ENCODE measurements at places on chromosomes 3 and 15.
A peak's percentile ranks its signal among the peaks of the same experiment; 100 is the strongest.

GRCh38 chr3:102193255-102193654 is 241.6 kb upstream of the ZPLD1 start:
- DNase-seq, result no peak

GRCh38 chr3:54916732-54917131 is 11.1 kb downstream of the LRTM1 start:
- DNase-seq, result no peak

- DNase-seq, result no peak
Observed at GRCh38 chr15:42331235-42331634, 28.1 kb upstream of the CAPN3 start.

- DNase-seq, result no peak
Observed at GRCh38 chr3:196186651-196187573, 24.3 kb downstream of the ZDHHC19 start.

GRCh38 chr15:65870889-65871533 is 1.7 kb downstream of the RAB11A start:
- DNase-seq, result no peak

DNA sequence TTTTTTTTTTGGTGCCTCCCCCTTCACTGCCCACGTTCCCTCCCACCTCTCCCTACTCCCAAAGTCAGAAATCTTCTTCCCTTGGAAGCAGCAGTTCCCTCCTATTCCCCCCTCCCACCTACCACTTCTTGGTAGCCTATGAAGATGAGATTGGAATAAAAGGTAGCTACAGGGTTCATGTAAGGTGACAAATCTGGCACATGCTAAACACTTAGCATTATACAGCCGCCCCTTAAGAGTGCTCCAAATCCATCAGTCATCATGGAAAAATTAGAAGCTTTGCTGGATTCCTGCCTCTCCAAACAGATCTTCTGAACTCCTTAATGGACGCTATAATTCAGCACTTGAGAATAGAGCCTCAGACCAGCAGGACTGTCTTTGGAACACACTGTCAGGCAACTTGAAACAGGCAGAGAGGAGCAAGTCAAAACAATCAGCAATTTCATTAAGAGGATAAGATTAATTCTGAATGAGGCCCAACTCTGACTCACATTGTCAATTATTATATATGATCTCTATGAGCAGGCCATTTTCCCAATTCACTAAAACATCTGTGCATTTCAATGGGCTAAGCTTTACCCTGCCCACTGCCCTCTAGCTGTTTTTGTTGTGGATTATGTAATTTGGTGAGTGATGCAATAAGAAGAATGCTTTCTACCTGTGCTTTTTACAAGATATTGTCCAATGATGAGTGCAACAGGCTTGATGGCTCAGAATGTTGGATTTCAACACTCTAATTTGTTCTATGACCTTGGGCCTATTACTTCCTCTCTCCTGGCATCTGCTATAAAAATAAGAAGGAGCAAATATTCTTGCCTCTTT is 34.6 kb upstream of the SPRED1 start:
- no peak for DNase-seq

DNA sequence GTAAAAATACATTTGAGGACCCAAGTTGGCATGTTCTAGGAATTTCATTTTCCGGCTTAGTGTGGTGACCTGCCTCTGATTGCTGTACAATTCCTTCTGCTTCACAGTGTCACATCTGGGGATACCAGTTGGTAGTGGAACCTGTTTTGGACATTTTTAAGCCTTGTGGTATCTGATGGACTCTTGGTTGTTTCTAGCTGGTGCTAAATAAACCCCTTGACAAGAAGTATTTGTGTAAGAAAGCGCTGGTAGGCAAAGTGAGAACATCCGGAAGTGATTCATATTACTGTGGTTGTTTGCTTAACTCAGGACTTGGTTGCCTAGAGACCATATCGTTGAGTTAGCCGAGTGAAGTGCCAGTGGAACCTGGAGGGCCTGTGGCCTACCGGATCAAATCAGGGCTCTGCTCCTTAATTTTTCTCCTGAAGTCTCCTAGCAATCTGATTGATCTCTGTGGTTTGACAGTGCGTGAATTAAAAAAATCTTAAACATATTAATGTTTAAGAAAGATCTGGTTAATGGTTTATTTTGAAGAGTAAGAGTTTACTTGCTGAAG is 12.8 kb downstream of the IQGAP1 start:
- peak; percentile 63 for DNase-seq

DNA sequence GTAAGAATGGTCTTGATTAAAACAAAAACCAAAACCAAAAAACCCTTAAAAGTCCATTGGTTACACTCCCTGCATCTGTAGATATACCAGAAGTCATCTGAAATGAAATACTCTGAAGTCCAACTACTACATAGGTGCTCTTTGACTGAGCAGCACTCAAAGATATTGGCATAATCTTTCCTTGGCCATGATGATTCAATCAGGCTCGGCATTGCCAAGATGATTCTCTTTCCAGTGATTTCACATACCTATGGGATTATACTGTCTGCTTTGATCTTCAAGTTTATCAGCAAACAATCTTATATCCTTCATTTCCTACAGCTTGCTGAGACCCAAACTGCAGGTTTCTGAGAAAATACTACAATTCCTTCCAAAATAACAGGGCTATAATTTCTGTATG is 35.9 kb upstream of the DIPK2A start:
- no peak for DNase-seq

- no peak for DNase-seq
Observed at GRCh38 chr3:57152151-57153143, 12.7 kb downstream of the IL17RD start.

GRCh38 chr15:77674327-77674726 is 41.6 kb upstream of the LINGO1 start:
- DNase-seq, result no peak

GRCh38 chr3:128348805-128349531 is 117.7 kb downstream of the DNAJB8 start:
- no peak for DNase-seq

DNA sequence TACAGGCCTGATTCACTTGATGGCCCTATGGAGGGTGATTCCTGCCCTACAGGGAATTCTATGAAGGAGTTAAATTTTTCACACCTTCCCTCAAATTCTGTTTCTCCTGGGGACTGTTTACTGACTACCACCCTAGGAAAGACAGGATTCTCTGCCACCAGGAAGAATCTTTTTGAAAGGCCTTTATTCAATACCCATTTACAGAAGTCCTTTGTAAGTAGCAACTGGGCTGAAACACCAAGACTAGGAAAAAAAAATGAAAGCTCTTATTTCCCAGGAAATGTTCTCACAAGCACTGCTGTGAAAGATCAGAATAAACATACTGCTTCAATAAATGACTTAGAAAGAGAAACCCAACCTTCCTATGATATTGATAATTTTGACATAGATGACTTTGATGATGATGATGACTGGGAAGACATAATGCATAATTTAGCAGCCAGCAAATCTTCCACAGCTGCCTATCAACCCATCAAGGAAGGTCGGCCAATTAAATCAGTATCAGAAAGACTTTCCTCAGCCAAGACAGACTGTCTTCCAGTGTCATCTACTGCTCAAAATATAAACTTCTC is 43.6 kb downstream of the BLM start:
- DNase-seq, result no peak

DNA sequence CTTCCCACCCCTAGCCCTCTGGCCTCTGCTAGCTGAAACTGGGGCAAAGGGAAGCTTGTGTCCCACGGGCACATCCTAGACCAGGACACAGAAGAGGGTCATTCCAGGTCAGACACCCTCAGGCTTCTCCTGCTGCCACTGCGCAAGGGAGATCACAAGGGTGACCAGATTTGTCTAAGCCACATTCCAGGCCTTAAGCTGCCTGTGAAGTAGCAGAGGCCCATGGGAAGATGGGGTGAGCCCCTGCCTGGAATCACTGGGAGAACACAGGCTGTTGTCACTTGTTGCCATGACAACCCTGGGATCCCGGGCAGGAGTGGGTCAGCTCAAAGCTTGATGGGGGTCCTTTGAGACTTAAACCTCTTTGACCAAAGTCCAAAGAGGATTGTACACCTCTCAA is 10.8 kb downstream of the STRA6 start:
- no peak for DNase-seq

DNA sequence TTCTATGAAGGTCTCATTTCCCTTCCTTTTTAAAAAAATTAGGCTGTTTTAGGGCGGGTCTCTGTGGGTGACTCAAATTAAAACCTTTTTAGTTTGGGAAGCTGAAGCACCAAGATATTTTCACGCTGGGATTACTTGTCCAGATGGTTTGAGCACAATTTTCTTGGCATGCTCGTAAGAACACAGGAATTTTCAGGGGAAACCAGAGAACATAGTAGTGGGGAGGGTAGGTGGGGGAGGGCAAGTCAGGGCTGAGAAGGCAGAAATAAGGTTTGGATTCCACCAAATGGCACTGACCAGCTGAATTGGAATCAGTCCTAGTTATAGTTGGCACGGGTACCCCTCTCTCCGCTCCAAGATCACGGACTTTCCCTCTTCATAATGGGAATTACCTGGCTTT is 97.3 kb upstream of the LRIG1 start:
- DNase-seq, result no peak

DNA sequence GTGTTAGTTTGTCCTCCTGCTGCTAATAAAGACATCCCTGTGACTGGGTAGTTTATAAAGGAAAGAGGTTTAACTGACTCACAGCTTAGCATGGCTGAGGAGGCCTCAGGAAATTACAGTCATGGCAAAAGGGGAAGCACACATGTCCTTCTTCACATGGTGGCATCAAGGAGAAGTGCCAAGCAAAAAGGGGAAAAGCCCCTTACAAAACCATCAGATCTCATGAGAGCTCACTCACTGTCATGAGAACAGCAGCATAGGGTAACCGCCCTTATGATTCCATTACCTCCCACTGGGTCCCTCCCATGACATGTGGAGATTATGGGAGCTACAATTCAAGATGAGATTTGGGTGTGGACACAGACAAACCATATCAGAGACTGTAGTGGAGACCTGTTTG is 27.0 kb downstream of the TM2D3 start:
- DNase-seq, result no peak

DNA sequence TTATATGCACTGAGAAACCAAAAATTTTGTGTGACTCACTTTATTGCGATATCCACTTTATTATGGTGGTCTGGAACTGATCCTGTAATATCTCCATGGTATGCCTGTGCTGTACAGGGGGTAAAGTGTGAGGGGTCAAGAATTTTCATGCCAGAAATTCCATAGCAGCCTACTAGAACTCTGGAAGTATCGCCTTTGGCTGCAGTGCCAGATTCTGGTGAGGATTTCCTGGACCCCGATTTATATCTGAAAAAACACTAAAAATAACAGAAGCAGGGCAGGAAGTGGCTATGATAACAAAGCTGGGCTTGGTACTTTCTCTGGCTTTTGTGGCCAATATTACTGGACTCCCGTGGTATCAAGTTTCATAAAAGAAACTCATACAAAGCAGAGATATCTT is 36.4 kb downstream of the CCDC80 start:
- no peak for DNase-seq

DNA sequence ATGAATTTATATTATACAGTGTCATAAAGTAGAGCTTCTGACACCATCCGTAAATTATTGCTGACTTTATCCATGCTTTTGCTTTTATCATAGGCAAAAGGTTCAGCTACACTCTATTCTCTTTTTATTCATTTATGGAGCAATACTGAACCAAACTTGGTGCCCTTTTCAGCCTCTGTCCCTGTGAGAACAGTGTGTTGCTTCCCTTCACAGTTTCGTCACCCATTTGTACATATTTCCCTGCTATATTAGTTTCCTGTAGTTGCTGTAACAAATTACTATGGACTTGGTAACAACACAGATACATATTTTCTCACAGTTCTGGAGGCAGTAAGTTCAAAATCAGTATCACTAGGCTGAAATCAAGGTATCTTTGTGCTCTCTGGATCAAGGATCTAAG is 2.8 kb upstream of the RPL24 start:
- DNase-seq, result no peak

All from effector CD4-positive, alpha-beta T cell (primary cell).